HFF-Myc (cell line): ENCODE measurements at places on chromosomes 11 and 22.

GRCh38 chr11:10898003-10898762 lies 40.3 kb upstream of the ZBED5 start:
- no peak for DNase-seq

- DNase-seq = no peak
These were observed 35.1 kb downstream of the MPPED1 start for GRCh38 chr22:43446916-43447315.

- no peak for DNase-seq
These were observed 420.6 kb upstream of the FAT3 start for GRCh38 chr11:91804042-91804441.

DNA sequence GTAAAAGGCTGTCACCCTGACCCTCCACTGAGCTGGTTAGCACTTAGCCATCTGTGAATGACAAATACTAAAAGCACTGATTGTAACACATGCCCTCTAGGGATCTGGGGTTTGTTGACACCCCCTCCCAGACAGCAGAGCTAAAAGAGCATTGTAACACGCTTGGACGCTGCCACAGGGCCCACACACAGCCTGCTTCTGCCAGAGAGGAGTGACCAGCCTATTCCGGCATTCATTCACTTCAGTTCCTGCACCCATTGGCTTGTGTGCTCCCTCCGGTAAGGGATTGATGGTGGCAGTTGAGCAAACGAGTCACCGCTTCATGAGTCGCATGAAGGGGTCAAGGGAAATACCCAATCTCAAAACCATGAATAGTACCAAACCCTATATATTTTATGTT lies 15.8 kb downstream of the OR10D3 start:
- DNase-seq = no peak

GRCh38 chr11:16299884-16300782 lies 56.2 kb downstream of the SOX6 start:
- no peak for DNase-seq
